NCI-H1105 (cell line): ENCODE measurements at places on chromosomes 1 and 21.

DNA sequence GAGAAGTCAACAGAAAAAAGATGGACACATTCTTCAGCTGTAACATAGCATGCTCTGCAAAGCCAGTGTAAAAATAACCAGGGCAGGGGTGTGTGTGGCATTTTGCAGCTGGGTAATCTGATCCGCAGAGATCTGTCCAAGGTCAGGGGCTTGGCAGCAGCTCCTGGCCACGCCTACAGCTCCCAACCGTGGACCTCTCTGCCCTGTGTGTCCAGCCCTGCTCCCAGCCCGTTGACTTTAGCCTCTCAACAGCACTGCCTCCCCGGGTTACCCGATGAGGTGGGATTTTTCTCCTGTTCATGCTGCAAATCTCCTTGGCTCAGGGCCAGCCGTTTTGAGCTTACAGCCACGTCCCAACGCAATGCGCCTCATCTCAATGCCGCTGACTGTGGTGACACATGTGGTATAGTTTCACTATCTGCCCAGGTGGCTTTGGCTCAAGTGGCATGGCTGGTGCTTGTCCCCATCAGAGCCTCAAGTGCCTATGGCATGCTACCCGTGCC is 68.1 kb downstream of the VWA5B1 start:
- peak; percentile 59 for DNase-seq

- no peak for DNase-seq
These were observed 2.0 kb downstream of the POLR3C start for GRCh38 chr1:145826030-145826429.

GRCh38 chr1:198185759-198186158 is 29.0 kb downstream of the NEK7 start:
- no peak for DNase-seq

DNA sequence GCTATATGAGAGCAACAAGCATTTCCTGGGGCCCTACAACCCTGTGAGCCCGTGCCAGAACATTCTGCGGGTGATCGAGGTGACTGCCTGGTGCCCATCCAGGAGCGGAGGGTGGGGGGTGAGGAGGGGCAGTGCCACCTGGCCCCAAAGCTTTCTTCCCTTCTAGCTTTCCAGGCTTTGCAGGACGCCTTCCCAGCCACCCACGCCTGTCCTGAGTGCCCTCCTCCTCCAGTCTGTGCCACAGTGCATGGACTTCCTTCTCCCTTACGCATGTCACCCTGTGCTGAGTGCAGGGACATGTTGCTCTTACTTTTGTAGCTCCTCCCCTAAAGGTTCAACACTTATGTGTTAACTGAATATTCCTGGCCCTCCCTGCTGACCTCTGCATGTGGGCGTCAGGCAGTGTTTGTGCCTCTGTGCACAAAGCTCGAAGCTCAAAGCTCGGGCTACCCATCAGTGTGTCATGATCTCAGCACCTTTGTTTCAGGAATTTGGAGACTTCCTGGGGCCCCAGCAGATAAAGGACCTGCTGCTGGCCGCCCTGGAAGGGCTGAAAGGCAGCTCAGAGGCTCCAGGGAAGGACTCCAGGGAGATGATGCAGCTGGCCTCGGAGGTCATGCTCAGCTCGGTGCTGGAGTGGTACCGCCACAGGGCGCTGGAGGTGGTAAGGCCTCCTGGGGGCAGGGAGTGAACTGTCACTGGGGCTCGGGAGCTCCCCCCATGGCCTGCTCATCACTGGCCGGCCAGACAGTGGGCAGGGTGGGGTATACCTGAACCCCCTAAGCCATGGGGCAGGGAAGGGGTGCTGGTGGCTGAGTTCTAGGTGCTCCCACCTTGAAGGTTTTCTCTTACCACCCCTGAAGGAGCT is 36.7 kb upstream of the TTC4 start:
- no peak for DNase-seq

- DNase-seq, result no peak
These were observed 28.8 kb downstream of the SPSB1 start for GRCh38 chr1:9321480-9321849.

- DNase-seq, result no peak
These were observed 527 bp downstream of the MACO1 start for GRCh38 chr1:25430967-25431881.
